ENCODE measurements at places on chromosomes 4 and X.

- DNase-seq, result peak; percentile 92
These were observed 789 bp upstream of the DDX3X start for GRCh38 chrX:41333003-41333743.

DNA sequence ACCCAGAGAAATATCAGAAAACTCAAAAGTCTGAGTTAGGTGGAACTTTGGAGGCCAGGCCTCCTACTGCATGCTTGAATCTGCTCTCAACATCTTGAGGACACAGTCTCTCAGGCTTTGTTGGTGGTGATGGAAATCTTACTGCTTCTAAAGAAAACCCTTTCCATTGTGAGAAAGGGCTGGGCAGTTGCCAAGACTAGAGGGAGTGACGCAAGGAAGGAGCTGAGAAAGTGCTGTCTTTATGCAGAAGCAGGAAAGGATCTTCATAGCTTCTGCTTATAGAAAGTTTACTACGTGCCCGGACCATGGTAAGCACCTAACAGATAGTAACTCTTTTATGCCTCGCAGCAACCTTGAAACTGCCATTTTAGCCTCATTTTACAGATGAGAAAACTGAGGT is 2.4 kb upstream of the CRMP1 start:
- DNase-seq, result no peak

DNA sequence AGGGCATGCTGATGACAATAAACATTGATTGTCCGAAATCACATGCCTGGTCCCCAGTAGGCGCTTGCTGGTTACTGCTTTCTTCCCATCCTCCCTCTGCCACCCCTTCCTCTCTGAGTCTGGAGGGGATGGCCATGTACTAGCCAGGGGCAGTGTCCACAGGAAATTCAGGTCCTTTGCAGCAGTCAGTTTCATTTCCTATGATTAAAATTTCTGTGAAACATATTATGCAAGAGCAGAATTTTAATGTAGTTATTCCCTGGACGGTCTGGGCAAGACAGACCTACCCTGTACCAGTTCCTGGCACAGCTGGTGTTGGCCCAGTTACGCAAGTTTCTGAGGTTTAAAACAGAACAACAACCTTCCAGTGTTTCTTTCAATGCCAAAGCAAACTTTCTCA is 28.2 kb upstream of the TLR2 start:
- DNase-seq, result no peak

GRCh38 chr4:139986106-139986505 is 167.9 kb downstream of the MAML3 start:
- DNase-seq, result no peak

DNA sequence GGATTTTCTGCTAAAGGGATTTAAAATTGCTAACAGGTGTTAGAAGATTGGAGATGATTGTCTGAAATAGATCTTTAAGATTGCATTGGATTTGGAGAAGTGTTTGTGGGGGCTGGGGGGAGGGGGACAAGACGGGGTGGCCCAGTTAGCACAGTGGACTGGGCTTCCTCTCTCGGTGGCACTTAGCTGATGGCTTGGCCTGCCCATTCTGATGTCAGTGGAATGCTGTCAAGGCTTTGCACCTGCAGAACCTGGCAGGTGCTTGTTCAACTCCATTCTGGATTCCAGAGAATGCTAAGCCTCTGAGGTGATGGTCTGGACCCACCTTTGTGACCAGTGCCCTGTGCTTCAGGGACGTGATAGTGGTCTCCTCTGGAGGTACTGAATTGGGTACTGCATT is 43.7 kb downstream of the ADD1 start:
- DNase-seq, result no peak

- no peak for DNase-seq
These were observed 28.4 kb downstream of the CXCL1 start for GRCh38 chr4:73897380-73898136.

GRCh38 chr4:41360921-41361793 is 104.4 kb downstream of the UCHL1 start:
- no peak for DNase-seq

DNA sequence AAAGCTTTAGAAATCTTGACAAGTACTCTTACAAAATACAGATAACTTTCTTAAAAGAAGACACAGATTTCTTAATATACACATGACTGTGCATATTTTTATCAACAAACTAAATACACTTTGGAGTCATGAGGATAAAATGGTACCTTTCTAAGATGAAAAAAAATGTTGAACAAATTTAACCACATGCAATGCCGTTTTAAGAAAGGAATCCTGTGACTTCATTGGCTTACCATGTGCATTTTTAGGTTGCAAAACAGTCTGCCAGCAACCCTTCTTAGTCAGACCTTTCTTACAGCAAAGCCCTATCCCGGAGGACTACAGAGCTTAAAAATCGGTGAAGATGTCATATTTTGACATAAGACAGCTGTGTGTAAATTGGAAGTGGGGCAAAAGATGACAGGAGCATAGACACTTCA is 51.7 kb downstream of the GASK1B start:
- no peak for DNase-seq

GRCh38 chrX:10892621-10893225 is 218.4 kb upstream of the HCCS start:
- DNase-seq, result no peak

DNA sequence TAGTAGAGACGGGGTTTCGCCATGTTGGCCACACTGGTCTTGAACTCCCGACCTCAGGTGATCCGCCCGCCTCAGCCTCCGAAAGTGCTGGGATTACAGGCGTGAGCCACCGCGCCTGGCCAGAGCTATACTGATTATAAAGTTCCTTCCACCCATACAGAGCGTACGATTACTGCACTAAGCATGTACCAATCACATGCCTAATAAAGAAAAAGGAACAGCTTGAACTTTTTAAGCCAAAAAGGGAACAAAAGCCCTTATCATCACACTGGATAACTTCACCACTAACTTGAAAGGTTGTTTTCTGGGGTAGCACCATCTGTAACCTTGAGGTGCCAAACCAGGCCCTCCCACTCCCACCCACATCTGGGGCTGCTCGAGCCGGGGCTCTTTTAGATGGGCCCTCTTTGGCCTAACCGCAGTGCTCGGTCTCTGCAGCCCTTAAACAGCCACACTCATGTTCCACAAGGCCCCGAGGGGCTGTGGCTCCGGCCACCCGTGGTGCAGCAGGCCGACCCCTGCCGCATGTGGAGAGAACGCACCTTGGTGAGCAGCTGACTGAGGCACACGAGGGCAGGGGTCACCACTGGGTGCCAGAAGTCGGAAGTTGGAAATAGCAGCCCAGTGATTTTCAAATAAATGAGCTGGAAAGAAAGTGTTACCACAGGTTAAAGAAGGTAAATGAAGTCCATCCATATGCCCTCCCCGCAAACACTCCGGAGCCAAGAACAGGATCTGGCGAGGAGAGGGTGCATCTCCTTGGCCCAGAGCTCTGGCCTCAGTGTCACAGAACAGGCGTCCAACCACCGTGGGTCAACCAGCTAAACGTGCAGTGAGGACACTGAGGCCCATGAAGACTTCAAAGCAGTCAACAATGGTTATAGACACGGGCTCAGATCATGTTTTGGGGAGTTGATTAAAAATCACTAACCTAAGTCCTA is 18.4 kb downstream of the NOP14 start:
- DNase-seq, result no peak

DNA sequence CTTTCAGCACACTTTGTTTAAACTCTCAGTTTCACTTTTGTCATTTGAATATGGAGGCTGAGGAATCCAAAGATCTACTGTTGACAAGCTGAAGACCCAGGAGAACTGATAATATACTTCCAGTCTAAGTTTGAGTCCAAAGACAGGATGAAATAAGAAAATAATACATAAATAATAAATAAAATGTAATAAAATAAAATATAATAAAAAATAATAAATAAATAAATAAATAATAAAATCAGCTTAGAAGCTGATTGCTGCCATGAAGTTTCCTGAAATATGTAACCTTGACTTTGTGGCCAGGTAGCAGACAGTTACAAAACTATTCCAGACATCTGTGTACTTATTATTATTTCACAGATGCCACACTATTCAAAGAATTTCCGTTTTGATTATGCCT is 55.0 kb downstream of the NPY2R start:
- DNase-seq, result no peak

GRCh38 chr4:1360423-1361283 is 13.6 kb downstream of the UVSSA start:
- no peak for DNase-seq

- DNase-seq, result no peak
These were observed 119.3 kb downstream of the RASGEF1B start for GRCh38 chr4:81352446-81352835.

DNA sequence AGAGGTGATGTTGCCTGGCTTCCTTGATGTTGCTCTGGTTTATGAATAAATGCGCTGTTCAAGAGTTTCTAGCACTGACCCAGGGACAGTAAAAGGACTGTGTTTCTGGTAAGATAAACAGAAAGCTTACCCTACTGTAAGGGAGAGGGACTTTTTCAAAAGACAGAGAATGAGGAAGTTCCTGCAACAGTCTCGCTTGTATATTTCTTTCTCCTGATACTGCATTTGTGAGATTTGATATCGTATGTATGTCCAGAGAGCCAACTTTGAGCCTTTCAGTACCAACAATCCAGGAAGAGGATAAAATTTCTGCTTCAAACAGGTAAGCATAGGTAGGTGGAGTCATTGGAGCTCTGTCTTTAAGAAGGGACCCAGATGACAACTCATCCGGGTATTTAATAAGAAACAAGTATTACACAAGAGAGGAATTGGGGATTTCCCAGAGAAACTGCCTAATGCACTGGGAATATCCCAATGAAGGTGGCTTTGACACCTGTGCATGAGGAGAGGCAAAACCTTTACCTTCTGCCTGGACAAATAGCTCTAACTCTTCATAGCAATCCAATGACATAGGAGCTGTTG is 773 bp downstream of the DAPP1 start:
- no peak for DNase-seq

GRCh38 chr4:133972586-133972985 is 229.0 kb downstream of the PABPC4L start:
- DNase-seq, result no peak

GRCh38 chrX:148854306-148854705 is 353.9 kb downstream of the AFF2 start:
- DNase-seq, result no peak

- no peak for DNase-seq
These were observed 310.5 kb upstream of the DDX53 start for GRCh38 chrX:22689290-22689689.

GRCh38 chr4:127849505-127850234 is 31.0 kb upstream of the PLK4 start:
- DNase-seq, result no peak

GRCh38 chrX:39194673-39195072 is 393.4 kb downstream of the MID1IP1 start:
- DNase-seq, result no peak

- no peak for DNase-seq
These were observed 37.2 kb downstream of the RTL9 start for GRCh38 chrX:110395877-110396276.

- DNase-seq, result no peak
These were observed 595.8 kb downstream of the NLGN4X start for GRCh38 chrX:5632887-5633286.

GRCh38 chr4:184355111-184355604 is 119.2 kb downstream of the IRF2 start:
- peak; percentile 45 for DNase-seq

- no peak for DNase-seq
These were observed 483 bp downstream of the USP27X start for GRCh38 chrX:49879656-49880277.

DNA sequence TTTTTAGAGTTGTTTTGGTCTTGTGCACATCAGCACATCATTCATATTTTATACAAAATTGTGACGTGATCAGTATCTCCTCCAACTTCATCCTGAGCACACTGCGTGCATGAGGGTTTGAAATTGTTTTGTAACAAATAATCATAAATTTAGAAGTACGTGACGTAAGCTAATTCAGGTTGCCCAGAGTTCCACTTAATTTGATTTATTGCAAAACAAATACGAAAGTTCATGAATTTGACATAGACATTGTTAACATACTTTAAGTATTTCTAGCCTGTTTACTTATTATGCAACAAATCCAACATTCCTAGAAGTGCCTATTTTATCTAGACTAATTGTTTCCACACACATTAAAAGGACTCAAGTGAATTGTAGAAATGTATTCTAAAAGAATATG is 48.3 kb downstream of the MAP7D3 start:
- DNase-seq, result no peak

- no peak for DNase-seq
These were observed 42.2 kb upstream of the SPP1 start for GRCh38 chr4:87933337-87933736.

- DNase-seq, result no peak
These were observed 11.4 kb upstream of the NYX start for GRCh38 chrX:41435708-41436107.

GRCh38 chr4:72286185-72286584 is 254.4 kb downstream of the NPFFR2 start:
- DNase-seq, result no peak

- peak; percentile 8 for DNase-seq
These were observed 35.3 kb downstream of the FRMD7 start for GRCh38 chrX:132092439-132093065.

DNA sequence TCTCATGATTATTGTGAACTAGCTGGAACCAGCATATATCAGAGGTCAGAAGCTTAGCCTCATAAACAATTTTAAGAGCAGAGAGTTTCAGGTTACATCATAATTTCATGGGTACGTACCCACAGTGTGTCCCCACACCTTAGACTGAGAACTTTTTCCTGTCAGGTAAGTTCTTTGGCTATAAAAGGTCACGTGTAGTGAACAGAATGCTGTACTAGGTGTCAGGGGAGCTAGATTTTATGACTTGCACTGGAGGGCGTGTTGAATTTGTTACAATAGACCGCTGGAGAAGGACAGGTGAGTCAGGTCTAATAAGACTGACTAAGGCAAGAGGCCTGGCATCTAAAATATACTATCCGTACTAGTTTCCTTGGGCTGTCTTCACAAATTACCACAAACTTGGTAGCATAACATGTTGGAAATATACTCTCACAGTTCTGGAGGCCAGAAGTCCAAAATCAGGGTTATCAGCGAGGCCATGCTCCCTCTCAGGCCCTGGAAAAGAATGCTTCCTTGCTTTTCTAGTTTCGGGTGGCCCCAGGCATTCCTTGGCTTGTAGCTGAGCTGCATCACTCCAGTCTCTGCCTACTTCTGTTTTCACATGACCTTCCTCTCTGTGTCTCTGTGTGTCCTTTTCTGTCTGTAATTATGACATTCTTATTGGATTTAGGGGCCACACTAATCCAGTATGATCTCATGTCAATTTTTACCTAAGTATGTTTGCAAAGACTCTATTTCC is 512.0 kb upstream of the NR3C2 start:
- no peak for DNase-seq
